ENCODE measurements at places on chromosomes 3 and 15.

DNA sequence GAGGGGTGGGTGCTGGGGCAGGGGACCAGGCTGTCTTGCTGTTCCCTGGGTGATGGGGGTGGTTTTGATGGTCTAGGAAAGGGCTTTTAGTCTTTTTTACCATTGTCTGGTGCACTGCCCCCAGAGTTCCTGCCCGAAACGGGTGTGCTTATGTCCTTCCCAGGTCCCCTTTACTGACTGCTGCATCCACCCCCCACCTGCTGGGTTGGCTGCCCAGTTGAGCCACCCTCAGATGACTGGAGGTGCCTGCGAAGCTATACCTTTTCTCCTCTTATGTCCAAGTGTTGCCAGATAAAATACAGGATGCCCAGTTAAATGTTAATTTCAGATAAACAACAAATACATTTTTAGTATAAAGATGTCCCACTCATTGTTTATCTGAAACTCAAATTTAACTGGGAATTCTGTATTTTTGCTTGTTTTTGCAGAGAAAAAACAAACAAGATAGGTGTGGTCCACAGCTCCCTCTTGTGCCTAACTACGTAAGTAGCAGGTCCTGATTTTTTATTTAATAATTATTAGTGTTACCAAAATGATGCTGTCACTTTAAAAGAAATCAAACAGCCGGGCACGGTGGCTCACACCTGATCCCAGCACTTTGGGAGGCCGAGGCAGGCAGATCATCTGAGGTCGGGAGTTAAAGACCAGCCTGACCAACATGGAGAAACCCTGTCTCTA lies 6.1 kb upstream of the RPP14 start:
- DNase-seq: no peak

- no peak for DNase-seq
Measured at GRCh38 chr3:186458306-186459107, 85.7 kb downstream of the CRYGS start.

DNA sequence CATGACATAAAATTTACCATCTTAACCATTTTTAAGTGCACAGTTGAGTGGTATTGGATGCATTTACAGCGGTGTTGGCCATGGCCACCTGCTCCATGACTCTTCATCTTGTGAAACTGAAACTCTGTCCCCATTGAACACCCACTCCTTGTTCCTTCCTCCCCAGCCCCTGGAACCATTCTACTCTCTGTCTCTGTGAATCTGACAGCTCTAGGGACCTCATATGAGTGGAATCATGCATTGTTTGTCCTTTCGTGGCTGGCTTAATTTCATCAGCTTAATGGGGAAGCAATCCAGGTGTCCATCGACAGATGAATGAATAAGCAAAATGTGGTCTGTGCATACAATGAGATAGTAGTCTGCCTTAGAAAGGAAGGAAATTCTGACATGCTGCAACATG lies 42.5 kb downstream of the PLXNA1 start:
- no peak for DNase-seq

DNA sequence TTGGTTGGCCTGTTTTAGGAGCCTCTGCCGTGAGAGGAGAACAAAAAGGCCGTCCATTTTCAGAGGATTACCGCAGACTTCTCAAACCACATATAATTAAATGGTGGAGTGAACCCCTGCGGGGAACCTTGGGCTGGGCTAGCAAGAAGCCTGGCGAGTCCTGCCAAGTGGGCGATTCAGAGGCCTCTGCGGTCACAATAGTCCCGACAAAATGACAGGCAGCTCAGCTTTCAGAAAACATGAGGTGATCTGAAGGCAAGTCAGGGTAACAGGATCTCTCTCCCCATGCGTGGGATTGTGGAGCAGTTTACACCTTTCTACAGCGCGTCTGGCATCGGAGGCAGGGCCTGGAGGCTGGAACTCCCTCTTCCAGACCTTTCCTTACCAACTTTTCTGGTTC lies 134.8 kb downstream of the ASB7 start:
- DNase-seq: no peak

GRCh38 chr3:181189556-181189955 lies 200.0 kb upstream of the DNAJC19 start:
- DNase-seq: no peak

GRCh38 chr3:188152660-188153436 lies 1.1 kb upstream of the LPP start:
- no peak for DNase-seq

- no peak for DNase-seq
Measured at GRCh38 chr3:10116138-10116460, 624 bp downstream of the BRK1 start.

- no peak for DNase-seq
Measured at GRCh38 chr3:17065881-17066280, 181.1 kb downstream of the PLCL2 start.

DNA sequence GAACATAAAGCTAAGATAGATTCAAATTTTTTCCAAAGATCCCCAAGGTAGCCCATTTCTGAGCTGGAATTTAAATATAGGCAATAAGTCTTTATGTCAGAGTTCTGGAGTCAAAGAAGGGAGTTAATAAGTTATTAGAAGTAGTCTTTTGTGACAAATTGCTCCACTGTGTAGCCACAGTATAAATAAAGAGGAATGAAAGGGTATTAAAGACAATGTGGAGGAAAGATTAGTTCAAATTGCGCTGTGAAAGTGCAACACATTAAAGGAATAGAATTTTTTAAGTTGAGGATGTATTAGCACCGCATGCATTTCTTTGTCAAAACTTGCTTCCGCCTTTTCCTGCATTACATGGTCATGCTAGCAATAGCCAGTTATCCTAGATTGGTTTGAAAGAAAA lies 666.6 kb upstream of the CCDC54 start:
- DNase-seq: no peak

DNA sequence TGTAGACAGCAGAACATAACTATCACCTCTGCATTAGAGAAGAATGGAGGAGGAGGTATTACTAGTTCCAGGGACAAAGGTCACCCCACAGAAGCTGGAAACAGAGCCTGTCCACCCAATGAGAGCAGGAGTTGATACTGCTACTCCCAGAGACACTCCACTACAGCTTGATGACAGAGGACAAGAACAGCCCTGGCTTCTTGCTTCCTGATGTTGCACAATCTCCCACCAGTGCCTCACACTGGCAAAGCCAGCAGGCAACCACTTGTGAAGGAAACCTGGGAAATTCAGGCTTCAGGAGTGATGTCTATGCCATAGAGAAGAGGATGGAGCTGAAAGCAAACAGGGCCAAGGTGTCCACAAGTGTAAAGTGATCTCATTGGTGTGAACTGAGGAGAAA lies 78.0 kb upstream of the POU1F1 start:
- no peak for DNase-seq

DNA sequence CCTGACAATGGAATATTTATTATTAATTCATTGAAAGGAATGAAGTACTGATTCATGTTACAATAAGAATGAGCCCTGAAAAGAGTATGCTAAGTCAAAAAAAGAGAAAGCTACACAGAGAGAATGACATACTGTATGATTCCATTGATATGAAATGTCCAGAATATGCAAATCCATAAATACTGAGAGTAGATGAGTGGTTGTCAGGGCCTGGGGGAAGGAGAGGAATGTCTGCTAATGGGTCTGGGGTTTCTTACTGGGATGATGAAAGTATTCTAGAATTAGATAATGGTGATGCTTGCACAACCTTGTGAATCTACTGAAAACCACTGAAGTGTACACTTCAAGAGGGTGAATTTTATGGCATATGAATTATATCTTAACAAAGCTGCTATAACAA lies 79.9 kb upstream of the HACD2 start:
- DNase-seq: no peak

DNA sequence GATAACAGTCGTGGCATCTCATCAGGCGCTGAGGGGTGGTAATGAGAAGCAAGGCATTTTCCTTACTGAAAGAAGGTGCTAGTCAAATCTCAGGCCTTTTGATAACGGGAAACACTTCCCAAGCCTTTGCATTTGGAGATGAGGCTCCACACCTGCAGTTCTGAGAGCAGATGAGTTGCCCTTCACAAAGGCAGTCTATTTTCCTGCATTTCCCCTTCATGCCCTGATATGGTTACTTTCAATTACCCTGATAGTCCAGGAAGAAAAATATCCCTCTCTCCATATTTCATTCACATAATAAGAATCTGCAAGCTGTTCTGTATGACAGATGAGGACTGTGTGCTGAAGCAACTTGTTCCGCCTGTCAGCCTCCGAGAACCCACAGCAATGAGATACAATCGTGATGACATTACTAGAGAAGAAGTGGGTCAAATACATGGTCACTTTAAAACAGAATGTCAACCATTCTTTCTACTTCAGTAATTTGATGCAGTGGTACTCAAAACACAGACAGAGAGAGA lies 25.0 kb downstream of the FHIT start:
- no peak for DNase-seq

- no peak for DNase-seq
Measured at GRCh38 chr15:61266921-61267320, 37.8 kb upstream of the RORA start.

DNA sequence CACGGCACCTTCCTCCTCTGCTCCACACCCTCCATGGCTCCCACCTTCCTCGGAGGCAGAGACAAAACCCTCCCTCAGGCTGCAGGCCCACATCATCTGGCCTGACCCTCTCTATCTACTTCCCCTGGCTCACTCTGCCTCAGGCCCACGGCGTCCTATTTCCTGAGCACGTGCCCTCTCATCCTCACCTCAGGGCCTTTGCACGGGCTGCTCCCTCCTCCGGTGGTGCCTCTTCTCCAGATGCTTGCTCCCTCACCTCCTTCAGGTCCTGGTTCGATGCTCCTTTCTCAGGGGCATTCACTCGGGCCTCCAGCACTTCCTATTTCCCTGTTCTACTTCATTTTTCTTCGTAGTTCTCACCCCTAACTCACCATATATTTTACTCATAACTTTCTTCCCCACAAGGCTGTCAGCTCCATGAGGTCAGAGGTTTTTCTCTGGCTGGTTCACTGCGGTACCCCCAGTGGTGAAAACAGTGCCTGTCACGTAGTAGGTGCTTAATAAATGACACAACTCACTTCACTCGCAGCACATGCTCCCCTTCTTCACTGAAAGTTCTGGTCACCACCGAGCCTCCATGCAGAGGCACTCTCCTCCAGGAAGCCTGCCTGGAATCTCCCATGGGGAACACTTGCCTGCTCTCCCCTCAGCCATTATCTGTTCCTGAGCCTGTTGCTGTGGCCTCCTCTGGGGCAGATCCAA lies 130.7 kb downstream of the WNT7A start:
- DNase-seq: no peak

- no peak for DNase-seq
Measured at GRCh38 chr3:78670094-78670493, 1097.7 kb downstream of the ROBO1 start.

DNA sequence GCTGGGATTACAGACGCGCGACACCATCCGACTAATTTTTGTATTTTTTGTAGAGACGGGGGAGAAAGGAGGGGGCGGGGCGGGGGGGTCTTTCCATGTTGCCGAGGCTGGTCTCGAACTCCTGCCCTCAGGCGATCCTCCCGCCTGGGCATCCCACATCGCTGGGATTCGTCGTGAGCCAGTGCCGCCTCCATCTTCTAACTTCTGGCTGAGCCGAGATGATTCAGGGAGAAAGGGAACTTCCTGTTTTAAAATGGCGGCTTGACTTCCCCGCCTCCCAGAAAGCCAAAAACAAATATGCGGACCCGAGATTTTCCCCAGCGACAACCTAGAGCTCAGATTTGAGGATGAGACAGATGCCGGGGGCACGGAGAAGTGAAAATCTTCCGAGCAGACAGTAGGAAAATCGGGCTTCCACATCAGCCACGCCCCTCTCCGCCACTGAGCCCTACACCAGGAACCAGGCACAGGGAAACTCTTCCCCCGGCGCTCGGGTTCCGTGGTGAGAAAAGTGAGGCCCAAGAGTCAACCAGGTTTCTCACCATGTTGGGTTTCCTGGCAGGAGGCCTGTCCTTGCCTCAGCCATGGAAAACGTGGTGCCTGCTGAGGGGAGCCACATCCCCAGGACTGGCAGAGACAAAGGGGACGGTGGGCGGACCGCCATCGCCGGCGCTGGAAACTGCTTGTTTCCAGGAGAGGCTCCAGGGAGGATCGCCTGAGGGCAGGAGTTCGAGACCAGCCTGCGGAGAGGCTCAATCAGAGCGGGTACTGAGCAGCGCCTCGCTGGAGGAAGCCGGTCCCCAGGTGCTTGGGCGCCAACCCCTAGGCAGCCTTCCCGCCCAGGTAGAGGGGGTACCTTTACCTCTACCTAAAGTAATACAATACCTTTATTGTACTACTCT lies 18.7 kb downstream of the CHST14 start:
- no peak for DNase-seq

DNA sequence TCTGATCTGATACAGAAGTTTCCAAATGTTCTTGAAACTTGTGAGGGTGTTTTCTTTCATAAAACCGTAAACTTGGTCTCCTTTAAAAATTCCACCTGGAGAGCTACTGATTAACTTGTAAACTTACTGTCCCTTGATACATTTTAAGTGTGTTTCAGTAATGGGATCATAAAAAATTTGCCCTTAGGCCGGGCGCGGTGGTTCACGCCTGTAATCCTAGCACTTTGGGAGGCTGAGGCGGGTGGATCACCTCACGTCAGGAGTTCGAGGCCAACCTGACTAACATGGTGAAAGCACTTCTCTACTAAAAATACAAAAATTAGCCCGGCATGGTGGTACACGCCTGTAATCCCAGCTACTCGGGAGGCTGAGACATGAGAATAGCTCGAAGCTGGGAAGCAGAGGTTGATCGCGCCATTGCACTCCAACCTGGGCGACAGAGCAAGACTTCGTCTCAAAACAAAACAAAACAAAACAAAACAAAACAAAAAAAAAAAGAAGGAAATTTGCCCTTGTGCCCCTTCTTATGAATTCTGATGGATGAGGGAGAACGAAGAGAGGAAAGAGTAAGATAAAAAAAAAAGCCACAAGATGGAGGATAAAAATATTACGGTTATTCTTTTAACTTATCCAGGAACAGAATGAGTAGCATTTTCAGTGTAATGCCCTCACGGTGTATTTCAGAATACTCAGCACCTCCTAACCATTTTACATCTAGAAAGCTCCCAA lies 32.1 kb upstream of the AP4E1 start:
- no peak for DNase-seq

GRCh38 chr3:151101270-151101969 lies 16.0 kb downstream of the MED12L start:
- no peak for DNase-seq

- no peak for DNase-seq
Measured at GRCh38 chr3:66831931-66832330, 166.2 kb upstream of the KBTBD8 start.

GRCh38 chr15:79682285-79682684 lies 214.5 kb downstream of the MTHFS start:
- DNase-seq: no peak

DNA sequence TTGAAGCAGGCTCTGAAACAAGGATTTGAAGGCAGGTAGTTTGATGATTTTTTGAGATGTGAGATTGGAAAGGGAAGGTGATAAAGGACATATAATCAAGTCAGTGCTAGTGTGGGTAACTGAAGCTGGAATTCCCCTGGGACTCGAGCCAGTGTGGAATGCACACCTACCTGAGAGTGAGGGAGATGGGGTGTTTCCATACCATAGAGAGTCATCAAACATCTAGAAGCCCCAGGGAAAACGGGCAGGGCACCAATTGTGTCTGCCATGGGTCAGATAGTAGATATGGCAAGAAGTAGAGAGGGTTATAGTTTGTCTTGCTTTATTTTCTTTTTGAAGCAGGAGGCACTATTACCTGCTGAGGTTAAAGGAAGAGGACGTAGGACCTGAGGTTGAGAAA lies 120.0 kb downstream of the SSR3 start:
- no peak for DNase-seq

GRCh38 chr3:113588806-113589205 lies 56.5 kb downstream of the SIDT1 start:
- no peak for DNase-seq

All from stimulated activated CD4-positive, alpha-beta T cell treated with anti-CD3 and anti-CD28 coated beads, TNF-alpha, amount 100 ng/mL, for 24 hours (primary cell).